ENCODE measurements at places on chromosomes 7 and 10.

- DNase-seq = no peak
Measured at GRCh38 chr10:86755454-86755739, 1.0 kb upstream of the BMPR1A start.

- peak; percentile 8 for DNase-seq
Measured at GRCh38 chr7:72805526-72806494, 22.2 kb downstream of the TYW1B start.

GRCh38 chr10:43373461-43373860 lies 2.0 kb downstream of the FXYD4 start:
- no peak for DNase-seq

GRCh38 chr10:43671659-43672531 lies 23.2 kb upstream of the ZNF32 start:
- DNase-seq = no peak

- no peak for DNase-seq
Measured at GRCh38 chr10:121812031-121812430, 115.8 kb downstream of the ATE1 start.

DNA sequence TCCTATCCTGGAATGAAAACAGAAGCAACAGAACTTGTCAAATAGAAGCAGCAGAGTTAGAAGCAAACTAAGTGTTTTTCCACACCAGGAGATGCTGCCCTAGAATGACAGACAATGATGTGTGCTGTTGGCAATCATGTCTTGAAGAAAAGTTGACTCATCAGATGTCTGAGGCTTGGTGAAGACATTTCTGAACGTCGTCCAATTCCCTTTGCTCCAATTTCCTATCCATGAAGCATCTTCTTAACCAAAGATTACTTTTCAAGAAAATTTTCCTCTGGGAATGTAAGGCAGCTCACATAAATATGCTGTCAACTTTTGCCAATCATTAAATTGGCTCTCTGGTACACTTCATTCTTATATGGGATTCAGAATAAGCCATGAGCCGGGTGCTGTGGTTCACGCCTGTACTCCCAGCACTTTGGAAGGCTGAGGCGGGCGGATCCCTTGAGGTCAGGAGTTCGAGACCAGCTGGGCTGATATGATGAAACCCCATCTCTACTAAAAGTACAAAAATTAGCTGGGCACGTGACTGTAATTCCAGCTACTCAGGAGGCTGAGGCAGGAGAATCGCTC lies 34.6 kb downstream of the MALSU1 start:
- no peak for DNase-seq
